ENCODE measurements at places on chromosomes 7 and 10. TPM values are rescaled to one million over a fixed set of nuclear protein-coding genes. Genes with fewer than 3 reads are reported as not detected.
A peak's percentile ranks its signal among the peaks of the same experiment; 100 is the strongest.

GRCh38 chr10:70782086-70782745 is 3.0 kb downstream of the TBATA start:
- DNase-seq = no peak

- DNase-seq = no peak
Measured at GRCh38 chr10:130485236-130485957, 349.2 kb downstream of the GLRX3 start.

The OR2A12 gene
- not detected for total RNA-seq

- no peak for DNase-seq
Measured at GRCh38 chr10:47333532-47333931, 11.3 kb downstream of the GDF2 start.

DNA sequence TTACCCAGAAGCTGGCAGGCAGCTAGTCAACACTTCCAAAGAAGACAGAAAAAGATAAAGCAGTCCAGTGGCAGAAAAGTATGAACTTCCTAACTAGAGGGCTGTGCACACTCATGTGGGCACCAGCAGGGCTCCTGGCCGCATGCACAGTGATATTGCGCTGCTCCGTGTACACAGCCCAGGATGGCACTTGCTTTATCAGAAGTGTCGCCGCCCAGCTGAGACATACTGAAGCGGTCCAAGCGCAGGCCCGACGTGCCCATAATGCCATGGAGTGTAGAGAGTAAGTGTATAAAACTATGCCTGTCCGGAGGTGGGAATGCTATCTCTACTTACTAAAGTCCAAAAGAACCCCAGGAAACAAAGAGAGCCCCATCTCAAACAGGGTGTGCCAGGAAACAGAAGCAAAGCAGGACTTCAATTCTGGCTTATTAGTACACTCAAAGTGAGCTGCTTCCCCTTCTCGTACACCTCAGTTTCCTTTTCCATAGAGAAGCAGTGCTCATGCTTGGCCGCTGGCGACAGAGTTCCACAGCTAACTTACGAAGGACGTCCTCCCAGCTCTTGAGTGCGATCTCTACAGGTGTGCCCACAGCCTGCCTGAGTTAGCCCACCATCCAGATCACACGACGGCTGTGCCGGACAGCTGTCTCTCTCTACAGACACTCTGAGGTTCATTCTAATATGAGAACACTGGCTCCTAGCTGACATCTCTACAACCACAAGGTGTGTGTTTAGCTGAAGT is 234.3 kb downstream of the COBL start:
- peak; percentile 54 for DNase-seq

- no peak for DNase-seq
Measured at GRCh38 chr10:64283621-64284020, 762.4 kb downstream of the REEP3 start.

The JCAD gene
- 25.5 TPM for total RNA-seq

GRCh38 chr7:29208410-29209250 is 14.1 kb downstream of the CHN2 start:
- no peak for DNase-seq

The ZC3HAV1L gene
- 2.9 TPM for total RNA-seq

The STEAP4 gene
- 20.1 TPM for total RNA-seq

DNA sequence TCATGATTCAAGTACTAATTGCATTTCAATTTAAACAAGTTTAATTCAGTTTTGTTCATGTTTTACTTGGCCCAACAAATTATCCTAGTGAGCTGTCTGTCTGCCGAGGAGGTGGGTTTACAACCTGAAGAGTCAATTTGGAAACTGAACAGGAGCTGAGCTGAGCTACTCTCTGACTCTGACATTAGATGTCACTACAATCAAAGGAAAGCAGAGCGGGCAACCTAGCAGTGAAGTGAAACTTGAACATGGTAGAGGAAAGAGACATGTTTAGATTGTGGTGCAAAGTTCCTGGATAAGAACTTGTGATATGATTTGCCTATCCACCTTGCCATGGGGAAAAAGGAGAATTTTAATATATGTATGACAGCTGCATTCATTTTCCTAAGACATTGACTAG is 9.6 kb upstream of the AGR3 start:
- no peak for DNase-seq

GRCh38 chr7:146539836-146540235 is 423.2 kb downstream of the CNTNAP2 start:
- DNase-seq = no peak
